ENCODE measurements at places on chromosomes 3 and 15.

GRCh38 chr15:62753518-62754221 is 288.9 kb upstream of the TPM1 start:
- no peak for DNase-seq

GRCh38 chr15:58357529-58358476 is 74.0 kb upstream of the LIPC start:
- no peak for DNase-seq

- DNase-seq = no peak
These were observed 47.9 kb upstream of the DCLK3 start for GRCh38 chr3:36812240-36812639.

DNA sequence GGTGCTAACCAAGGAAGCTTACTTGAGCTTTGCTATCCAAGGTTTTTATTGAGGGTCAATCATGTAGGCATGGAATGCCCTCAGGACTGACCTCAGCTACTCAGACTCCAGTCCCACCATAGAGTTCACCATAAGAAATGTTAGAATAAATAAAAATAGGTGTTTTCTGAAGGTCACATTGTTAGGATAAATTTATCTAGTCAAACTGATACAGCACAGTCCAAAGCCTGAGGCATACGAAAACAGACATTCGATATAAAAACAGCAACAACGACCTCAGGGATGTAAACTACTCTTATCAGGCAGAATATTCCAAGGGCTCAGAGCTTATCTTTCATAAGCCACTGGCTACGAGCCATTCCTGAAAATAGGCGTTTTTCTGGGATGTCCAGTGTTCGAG is 690.6 kb downstream of the MCTP2 start:
- DNase-seq = no peak

- DNase-seq = no peak
These were observed 725 bp downstream of the CHL1 start for GRCh38 chr3:197149-197827.

- no peak for DNase-seq
These were observed 61.6 kb downstream of the ATP1B3 start for GRCh38 chr3:141938011-141938500.

All from stimulated activated CD4-positive, alpha-beta T cell treated with anti-CD3 and anti-CD28 coated beads, Interleukin-1b, Interleukin-23, amount 100 ng/mL, for 4 hours (primary cell).